Right lobe of liver (tissue), 6 donors: ENCODE measurements at places on chromosomes 1 and 21. TPM values are rescaled to one million over a fixed set of nuclear protein-coding genes. Genes with fewer than 3 reads are reported as not detected.

GRCh38 chr1:14441302-14441741 is 157.2 kb upstream of the KAZN start:
- no peak for DNase-seq

DNA sequence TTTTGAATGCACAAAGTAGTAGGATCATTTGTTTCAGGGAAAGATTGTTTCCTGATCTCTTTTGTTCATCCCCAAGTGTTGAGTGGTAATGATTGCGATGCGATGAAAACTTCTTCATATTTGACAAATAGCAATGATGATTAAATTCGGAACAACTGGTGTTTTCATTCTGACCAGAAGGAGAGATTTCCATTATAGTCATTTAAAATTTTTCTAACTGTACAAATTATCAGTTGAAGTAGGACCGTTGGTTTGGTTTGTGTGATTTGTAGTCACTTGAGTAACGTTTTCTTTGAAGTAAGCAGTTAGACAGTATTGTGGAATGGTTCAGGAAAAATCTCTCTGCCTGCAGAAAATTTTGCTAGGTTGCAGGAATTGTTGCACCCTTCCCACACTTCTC is 5.9 kb downstream of the NFYC start:
- DNase-seq, result no peak

GRCh38 chr1:10328180-10328963 is 70.5 kb upstream of the PGD start:
- no peak for DNase-seq

DNA sequence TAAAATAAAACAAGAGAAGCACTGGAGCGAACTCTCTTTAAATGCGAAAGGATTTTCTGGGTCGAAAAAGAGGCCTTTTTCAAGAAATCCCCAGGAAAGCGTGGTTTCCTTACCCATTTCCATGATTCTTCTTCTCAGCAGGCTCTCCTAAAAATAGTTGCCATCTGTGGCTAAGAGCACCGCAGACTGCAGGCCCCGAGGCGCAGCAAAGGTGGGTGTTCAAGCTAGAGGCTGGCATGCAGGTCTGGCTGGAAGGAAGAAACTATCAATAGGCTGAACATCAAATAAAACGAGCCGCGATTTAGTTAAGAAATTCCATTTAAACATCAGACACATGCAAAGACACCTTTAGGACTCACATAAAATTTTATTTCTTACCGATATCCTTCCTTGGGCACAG is 135.1 kb downstream of the ADAMTS1 start:
- no peak for DNase-seq

The S100A7 gene
- total RNA-seq, result not detected

DNA sequence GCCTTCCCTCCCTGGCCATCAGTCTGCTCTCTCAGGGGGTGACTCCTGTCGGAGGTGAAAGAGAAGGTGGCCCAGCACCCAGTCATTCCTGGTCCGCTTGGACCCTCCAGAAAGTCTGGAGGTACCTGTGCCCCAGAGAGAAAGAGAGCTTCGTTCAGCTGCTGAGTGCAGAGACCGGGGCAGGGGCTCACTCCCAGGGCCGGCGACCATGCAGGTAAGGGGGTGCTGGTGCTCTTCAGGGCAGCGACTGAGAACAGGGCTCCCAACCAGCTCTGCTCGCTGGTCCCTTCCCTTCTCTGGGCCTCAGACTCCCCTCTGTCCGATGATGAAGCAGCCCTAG is 30.1 kb downstream of the HSPG2 start:
- DNase-seq, result no peak

The ATG4C gene
- 10.1 TPM for total RNA-seq

GRCh38 chr1:202143011-202143767 is 1.3 kb downstream of the ARL8A start:
- peak; percentile 74 for DNase-seq

GRCh38 chr1:163670989-163671757 is 349.4 kb downstream of the NUF2 start:
- DNase-seq, result no peak

- DNase-seq, result peak; percentile 87
Observed at GRCh38 chr1:32759997-32760623, 57.0 kb downstream of the YARS1 start.
